ENCODE measurements at places on chromosomes 16 and 17.

DNA sequence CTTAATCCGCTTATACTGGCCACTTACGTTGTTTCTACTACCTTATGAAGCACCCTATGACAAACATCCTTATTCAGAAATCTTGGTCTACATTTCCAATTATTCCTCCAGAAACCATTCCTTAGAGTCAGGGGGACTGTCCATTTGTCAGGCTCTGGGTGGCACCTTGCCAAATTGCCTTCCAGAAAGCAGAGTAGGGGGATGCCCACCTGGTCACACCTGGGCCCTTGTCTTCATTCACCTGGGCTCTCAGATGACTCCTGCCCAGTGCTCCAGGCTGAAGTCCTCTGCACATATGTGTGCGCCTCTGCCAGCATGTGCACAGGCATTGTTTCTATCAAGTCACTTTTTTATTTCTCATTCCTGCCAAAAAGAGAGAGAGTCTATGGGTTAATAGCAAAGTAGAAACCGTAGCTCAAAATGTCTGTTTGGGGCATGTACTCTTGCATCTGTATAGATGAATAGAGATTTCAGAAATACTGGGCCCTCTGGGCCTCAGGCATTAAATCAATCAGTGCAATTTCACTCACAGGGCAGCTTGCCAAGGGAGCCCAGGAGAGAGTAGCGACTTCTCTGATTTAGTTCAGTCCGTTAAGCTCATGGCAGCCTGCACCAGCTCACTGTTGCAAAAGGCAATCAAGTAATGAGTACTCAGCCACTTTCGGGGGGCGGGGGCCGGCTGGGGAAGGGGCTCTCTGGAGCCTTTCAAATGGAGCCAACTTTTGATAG lies 104.7 kb downstream of the SOCS1 start:
- no peak for DNase-seq

GRCh38 chr17:2041561-2042389 lies at the start of gene OVCA2:
TSS of gene OVCA2 (plus strand) at chr17:2042022. CDS start at chr17:2042048, 26 bp downstream.
- peak; percentile 81 for DNase-seq

DNA sequence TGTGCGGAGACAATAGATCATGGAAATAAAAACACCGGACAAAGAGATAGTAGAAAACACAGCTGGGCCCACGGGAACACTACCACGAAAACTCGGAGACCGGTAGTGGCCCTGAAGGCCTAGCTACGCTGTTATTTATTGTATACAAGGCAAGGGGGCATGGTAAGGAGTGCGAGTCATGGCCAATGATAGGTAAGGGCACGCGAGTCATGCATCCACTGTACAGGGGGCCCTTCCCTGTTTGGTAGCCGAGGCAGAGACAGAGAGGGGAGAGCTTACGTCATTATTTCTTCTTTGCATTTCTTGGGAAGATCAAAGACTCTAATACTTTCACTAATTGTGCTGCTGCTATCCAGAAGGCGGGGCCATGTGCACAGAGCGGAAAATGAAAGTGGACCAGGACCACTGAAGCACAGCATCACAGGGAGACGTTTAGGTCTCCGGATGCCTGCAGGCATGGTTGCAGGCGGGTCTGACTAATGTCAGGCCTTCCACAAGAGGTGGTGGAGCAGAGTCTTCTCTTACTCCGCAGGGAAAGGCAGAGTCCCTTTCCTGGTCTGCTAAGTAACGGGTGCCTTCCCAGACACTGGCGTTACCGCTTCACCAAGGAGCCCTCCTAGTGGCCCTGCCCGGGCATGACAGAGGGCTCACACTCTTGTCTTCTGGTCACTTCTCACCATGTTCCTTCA lies 74.4 kb upstream of the ARL4D start:
- DNase-seq = no peak

DNA sequence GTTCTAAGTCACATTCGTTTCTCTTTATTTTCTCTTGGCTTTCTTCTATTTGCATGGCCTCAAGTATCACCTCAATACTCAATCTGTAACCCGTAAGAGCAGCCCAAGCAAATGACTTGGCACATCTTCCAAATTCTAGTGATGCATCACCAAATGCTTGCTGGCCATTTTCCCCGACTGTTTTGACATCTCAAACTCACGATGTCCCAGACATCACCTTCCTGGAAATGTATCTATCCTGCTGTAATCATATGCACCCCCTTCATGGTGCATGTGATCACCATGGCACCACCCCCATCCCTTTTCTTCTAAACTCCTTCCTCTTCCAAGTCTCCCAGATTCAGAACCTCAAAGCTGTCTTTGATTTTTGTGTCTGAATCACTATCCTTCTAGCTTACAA lies 24.0 kb upstream of the ABCA5 start:
- no peak for DNase-seq

DNA sequence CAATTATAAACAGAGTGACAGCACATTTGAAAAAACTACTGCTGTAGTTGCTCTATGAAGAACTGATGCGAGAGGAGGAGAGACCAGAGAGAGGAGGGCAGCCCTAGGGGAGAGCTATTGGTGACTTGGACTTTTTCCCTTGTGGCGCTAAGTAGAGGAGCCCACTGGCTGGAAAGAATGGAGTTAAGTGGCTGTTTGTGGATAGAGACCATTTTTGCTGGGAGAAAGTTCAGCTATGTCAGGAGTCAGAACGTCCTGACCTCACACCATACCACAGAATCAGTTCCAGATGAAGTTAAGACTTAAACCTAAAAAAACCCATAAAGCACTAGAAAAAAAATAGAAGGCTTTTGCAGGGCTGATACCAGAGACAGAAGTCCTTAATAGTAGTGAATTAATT lies 2.0 kb downstream of the POLR2A start:
- DNase-seq = no peak

DNA sequence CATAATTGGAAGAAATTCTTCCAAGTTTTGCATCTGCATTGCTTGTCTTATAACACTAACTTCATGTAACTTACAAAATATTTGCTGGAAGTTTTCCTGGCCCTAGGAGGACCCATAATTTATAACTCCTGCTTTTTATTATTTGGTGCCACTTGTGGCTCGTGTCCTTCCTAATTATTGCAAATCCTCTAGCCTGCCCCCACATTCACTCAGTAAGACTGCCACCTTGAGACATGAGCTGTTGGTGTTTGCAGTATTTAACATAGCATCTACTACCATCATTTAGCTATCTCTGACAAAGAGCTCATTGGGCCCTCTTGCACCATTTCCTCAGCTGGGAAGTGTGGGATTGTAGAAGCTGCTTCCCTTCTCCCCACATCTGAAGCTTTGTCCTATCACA lies 49.5 kb downstream of the FTO start:
- DNase-seq = no peak
